Stimulated activated CD4-positive, alpha-beta T cell treated with anti-CD3 and anti-CD28 coated beads, Interleukin-4, amount 100 ng/mL, for 1 hour (primary cell): ENCODE measurements at places on chromosomes 7 and 10.
A peak's percentile ranks its signal among the peaks of the same experiment; 100 is the strongest.

DNA sequence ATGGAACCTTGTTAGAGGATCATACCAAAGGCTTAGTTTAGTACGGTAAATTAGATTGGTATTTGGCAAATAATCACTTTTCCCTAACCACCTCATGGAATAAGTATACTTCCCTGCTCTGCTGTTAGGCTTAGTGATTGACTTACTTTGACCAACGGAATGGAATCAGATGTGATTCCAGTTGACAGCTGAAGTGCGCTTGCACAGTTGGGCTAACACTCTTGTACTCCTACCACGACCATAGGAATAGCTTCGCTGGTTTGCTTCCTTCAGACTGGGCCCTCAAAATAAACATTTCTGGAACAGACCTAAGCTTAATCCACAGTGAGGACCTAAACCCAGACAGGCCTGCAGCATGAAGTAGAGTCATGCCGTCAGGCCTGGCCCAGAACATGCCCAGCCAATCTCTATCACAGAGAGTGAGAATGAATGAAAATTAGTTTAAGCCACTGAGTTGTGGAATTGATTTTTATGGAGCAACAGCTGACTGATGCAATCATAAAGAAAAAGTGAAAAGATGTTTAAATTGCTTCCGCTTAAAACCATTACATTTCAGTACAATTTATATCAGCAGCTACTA is 122.3 kb downstream of the DOCK4 start:
- DNase-seq = no peak

- DNase-seq = peak; percentile 31
Observed at GRCh38 chr7:104943502-104944343, 70.3 kb upstream of the KMT2E start.

DNA sequence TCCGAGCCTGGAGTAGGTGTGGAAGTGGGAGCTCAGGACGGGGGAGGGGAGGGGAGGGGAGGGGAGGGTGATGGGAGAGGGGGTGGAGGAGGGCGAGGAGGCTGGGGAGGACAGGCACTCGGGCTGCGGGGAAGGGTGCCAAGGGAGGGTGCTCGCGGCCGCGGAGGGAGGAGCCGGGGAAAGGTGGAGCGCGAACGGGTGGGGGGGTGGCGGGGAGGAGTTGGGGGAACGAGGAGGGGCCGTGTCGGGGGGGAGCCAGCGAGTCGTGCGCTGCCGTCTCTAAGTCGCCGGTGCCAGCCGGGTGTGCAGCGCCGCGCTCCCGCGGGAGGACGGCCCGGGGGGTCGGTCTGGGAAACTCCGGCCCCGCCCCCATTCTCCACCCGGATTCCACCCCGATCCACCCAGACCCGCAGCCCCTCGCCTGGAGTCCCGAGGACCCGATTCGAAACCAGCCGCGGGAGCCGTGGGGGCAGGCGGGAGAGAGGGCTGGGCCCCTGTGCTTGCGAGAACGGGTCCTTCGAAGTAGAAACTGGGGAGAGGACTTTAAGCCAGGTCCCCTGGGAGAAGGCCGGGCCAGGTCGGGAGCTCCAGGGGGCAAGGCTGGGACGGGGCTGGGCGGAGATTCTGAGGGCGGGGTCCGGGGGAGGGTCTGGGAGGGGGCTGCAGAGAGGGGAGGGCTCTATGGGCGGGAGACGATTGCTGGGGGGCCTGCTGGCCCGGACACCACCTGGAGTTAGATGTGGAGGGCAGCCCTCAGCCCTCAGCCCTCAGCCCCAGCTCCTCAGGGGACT is at the start of gene ZNF467:
Gene ZNF467 (minus strand): TSS at position 143 of the 791 bp plus-strand sequence. CDS start 2,556 bp downstream, outside the sequence.
- peak; percentile 47 for DNase-seq

- DNase-seq = no peak
Observed at GRCh38 chr7:41028580-41028979, 674.3 kb downstream of the INHBA start.

GRCh38 chr7:97027427-97028234 is 3.0 kb upstream of the DLX5 start:
- peak; percentile 71 for DNase-seq

DNA sequence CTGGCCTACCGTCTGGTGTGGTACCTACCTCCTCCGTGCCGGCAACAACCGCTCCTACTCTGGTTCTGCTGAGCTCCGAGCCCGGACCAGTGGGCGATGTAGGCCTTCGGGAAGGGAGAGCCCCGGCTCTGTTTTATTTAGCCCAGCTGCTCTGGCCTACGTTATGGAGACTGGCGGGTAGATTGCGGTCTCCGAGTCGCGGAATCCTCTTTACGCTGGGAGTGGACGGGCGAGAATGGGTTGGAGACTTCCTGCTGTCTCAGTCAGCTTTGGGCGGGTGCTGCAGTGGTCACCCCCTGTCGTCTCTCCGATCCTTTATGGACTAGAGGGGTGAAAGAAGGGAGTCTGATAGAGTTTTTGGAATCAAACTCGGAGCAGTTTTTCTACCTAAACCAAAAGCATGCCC is 406 bp downstream of the CBLL1 start:
- DNase-seq = no peak

DNA sequence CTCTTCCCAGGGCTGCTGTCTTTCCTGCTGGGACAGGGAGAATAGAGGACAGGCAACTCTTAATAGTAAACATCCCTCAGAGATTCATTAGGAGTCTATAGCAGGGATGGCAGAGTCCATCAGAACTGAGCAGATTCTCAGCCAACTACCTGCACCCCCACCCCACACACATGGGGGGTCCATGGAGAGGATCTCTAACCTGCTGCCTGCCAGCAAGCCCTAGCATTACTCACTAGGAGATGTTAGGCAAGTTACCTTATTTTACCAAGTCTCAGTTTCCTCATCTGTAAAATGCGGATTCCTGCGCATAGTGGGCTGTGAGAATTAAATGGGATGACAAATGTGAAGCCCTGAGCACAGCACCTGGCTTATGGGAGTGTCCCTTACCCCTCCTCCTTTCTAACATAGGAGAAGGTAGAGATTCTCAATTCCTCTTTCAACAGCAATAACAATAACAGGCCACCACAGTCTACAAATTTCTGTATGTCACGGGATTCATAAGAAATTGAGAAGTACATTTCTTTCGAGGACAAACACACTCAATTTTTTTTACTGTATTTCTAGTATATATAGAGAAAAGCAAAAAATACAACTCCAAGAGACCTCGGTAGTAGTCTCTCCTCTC is 23.8 kb upstream of the WDR11 start:
- DNase-seq = no peak

GRCh38 chr10:60964257-60965235 is 20.6 kb upstream of the RHOBTB1 start:
- peak; percentile 28 for DNase-seq

GRCh38 chr10:118590334-118590733 is 5.1 kb downstream of the PRLHR start:
- no peak for DNase-seq

GRCh38 chr10:133124357-133125211 is 35.4 kb upstream of the KNDC1 start:
- DNase-seq = no peak
